ENCODE measurements at places on chromosomes 7 and 10. TPM values are rescaled to one million over a fixed set of nuclear protein-coding genes. Genes with fewer than 3 reads are reported as not detected.

DNA sequence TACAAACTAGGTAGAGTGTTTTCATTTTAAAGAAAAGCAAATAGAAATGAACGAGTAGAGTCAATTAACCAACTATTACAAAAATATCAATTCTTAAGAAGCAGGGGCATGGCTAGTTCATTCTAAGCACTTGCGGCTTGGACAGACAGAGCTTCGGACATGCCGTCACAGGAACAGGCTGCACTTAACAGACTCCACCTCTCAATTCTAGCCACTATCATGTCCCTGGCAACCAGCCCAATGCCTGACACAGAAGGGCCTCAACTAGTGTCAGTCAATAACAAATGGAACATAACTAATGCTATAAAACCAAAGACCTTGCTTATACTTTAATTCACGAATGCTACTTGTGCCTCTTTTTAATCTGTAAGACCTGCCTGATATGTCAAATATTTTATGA lies 74.4 kb downstream of the TPK1 start:
- peak; percentile 6 for DNase-seq

DNA sequence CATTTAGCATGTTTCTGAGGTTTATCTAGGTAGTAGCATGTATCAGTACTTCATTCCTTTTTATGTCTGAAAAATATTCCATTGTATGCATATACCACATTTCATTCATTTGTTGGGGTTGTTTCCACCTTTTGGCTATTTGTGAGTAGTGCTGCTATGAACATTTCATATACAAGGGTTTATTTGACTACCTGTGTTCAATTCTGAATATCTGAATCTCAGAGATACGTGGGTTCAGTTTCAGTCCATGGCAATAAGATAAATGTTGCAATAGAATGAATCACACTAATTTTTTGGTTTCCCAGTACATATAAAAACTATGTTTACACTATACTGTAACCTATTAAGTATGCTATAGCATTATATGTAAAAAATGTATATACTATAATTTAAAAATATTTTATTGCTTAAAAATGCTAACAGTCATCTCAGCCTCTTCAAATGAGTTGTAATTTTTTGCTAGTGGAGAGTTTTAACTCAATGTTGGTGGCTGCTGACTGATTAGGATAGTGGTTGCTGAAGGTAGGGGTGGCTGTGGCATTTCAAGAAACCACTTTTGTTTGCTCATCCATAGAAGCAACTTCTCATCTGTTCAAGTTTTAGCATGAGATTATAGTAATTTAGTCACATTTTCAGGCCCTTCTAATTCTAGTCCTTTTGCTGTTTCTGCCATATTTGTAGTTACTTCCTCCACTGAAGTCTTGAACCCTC lies 13.9 kb downstream of the PLEKHA1 start:
- no peak for DNase-seq

DNA sequence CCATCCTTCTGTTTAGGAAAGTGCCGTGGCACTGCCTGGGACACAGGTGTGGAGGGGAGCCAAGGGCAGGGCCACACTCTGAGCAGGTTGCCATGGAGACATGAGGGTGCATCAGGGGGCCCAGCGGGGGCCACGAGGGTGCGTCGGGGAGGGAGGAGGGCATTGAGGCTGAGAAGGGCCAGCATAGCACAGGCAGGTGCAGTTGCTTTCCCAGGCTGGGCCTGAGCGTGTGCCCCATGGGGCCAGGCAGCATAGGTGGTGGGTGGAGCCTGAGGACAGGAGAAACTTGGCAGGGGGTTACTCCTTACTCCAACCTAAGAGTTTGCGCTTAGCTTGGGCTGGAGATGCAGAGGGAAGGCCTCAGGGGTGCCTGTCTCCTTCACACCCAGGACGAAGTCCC lies 15.2 kb downstream of the YKT6 start:
- no peak for DNase-seq

GRCh38 chr7:27164367-27165088 lies 809 bp downstream of the HOXA9 start:
- DNase-seq, result no peak

GRCh38 chr7:113282875-113283274 lies 164.5 kb upstream of the SMIM30 start:
- DNase-seq, result no peak

DNA sequence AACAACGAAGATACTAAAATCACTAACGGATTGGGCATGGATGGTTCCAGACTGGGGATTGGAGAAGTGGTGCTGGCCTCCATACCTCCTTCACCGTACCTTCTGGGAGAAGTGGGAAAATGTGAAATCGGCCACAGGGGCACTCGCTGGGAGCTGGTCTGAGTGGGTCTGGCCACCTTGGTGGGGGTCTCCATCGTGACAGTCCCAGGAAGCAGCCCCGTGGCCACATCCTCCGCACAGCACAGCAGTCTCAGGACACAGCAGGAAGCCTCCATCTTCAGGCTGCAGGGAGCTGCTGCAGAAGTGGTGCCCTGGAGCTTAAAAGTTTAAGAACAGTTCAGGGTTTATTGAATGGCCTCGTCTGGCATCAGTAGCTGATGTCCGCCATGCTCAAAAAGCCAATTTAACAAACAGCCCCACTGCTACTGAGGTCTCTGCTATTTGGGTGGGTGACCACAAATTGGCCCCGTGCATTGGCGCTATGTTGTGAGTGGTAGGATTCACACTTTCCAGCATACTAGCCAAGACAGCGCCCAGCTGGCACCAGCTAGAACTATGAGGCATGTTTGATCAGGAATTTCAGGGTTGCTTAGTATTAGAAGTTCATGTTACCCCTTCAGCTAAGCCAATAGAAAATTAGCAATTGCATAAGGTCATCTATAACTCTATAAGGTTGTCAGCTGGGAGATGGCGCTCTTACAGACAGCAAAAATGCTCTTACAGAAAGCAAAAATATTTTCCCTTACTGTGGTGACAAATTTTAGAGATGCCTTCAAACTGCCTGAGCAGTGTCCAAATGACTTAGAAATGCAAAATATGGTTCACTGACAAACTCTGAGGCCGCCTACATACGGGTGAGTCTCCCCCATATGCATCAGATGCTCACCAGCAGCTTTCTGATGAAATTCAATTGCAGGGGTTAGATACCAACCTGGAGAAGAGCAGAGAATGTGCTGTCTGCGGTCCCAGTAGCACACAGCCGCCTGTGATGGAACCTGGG lies 17.0 kb downstream of the PKD1L1 start:
- no peak for DNase-seq

- DNase-seq, result no peak
Observed at GRCh38 chr7:157116762-157117161, 22.0 kb upstream of the UBE3C start.

DNA sequence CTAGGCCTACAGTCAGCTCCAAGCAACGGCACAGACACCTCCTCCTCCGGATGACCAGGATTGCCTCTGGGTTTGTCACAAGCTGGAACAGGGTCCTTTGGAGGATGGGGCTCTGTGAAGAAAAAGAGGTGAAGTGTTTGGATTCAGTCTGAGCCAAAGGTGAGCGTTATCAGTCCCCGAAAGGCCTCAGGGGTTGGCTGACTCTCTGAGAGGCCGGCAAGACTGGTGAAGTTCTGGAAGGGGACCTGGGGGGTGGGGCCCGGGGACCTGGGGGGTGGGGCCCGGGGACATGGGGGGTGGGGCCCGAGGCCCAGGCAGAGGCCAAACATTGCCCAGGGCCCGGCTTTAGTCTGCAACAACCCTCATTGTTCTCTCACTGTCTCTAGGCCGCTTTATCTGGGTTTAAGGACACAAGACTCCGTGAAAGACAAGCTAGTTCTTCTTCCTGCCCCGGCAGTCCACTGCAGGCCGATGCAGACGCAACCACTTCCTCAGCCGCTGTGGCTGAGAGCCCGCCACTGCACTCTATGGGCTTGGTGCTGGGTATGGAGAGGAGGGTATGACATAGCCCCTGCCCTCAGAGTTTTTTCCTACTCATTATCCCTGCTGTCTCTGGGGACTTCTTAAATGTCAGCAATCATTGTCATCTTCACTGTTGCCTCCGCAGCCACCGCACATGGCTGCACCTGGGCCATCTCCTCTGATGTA lies 27.4 kb upstream of the PSAP start:
- no peak for DNase-seq

DNA sequence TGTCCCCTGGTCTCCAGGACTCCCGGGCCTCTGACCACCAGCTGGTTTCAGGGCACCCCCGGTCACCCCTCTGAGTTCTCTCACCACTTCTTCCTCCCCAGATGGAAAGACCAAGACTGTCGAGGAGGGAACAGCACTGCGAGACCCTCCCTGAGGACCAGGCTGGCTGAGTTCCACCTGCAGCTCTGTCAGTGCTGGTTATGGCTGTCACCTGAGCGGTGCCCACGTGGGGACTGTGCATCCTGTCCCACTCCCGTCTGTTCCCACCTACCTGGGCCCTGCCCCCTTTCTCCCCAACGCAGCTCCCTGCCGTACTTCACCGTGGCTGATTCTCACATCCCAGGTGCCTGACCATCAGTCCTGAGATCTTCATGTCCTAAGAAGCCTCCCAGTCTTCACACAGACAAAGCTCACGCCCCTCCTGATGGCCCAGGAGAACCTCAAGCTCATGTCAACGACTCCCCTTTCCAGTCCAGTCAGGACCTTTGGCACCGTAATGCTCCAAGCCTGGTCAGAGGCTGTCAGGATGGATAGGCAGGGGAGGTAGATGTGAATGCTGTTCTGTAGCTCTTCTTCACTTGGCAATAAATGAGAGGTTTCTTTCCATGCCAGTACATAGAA lies 159.7 kb downstream of the USP6NL start:
- no peak for DNase-seq

DNA sequence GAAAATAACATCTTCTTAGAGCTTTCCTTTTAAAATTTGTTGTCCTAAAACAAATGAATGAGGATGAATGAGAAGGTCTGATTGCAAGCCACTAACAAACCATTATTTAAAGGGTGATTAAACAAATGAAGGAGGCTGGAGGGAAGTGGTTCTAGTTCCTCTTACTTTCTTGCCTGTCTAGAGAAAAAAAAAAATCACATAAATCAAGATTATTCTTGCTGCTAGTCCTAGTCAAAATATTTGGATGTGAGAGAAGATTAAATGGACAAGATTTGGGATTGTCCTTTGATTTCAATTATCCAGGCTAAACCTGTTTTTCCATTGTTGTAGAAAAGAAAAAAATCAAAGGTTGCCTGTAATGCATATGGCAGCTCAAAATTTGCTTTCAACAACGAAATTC lies 3.3 kb downstream of the SKAP2 start:
- DNase-seq, result no peak

DNA sequence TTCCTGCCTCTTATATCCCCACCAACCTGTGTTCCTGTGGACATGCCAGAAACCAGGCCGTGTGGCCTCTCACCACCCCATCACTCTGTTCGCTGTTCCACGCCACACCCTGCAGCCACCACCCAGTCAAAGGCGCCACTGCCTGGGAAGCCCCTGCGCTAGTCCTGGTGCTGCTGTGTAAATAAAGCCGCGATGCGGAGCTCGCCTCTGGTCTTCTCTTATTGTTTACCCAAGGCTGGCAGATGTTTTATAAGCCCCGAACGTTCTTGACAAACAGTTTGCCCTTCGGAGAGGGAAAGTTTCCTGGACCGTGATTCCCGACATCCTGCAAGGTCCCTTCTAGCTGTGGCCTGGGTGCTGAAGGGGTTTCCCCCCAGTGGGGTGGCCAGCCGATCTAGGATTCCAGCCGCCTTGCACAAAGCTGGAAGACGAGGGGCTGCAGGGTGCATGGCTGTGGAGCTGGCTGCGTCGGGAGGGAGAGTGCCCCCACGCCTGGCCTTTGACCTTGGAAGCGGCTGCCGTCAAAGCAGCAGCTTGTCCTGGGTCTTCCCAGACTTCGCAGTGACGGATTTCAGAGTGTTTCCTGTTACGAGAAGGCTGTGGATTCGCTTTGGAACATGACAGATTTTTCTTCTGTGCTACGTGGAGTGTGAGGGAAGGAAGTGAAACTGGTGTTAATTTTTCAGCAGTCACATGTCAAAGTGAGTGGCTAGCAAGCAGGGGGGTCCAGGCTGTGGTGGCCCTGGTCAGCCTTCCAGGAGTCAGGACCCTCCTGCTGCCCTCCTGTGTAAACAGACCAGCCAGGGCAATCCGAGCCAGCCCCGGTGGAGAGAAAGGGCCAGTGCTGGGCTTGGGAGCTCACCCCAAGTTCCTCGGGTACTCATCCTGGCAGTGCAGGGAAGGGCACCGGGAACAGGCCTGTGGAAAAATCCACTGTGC lies 61.6 kb downstream of the LHPP start:
- DNase-seq, result no peak

DNA sequence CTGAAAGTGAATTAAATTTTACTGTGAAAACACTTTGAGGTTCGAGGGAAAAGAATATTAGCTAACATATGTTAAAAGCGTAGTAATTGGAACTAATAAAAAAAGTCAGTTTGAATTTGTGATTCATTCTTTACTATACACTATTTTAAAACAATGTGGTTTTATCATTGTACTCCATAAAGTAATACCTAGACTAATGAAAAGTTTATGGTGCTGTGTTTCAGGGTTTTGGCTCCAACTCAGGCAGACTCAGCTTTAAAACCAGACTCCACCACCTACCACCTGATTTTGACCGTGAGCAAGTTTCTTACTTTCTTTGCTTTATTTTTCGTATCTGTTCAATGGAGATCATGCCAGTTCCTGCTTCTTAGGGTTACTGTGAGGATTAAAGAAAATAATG lies 9.2 kb upstream of the PRTFDC1 start:
- no peak for DNase-seq

DNA sequence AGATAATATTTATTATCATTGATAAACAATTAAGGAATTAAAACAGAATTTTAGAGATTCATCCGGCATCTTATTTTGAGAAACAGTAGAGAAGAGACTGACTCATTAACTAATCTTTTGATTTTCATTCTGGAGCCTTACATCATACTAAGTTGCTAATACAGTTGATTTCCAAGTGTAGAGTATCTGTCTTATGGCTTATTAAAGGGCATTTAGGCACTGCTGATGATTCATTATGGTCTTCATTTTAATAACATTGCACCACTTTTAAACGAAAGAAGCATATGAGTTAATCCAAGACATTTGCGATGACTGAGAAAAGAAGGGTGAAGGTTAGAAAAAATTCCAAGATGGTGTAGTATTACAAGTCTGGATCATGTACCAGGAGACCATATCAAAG lies 186.0 kb upstream of the CACNA2D1 start:
- no peak for DNase-seq

Gene NAT16
- 0.12 TPM for total RNA-seq

Gene CRTAC1
- not detected for total RNA-seq

Gene TDRD1
- not detected for total RNA-seq

Gene CCDC71L
- total RNA-seq, result 25.8 TPM

Gene LANCL2
- 16.3 TPM for total RNA-seq

Gene CYP3A7
- total RNA-seq, result 0.12 TPM
